ENCODE measurements at places on chromosomes 7 and 10.

GRCh38 chr10:103967448-103968071, 620 bp downstream of the SLK start:
- peak; percentile 60 for DNase-seq

DNA sequence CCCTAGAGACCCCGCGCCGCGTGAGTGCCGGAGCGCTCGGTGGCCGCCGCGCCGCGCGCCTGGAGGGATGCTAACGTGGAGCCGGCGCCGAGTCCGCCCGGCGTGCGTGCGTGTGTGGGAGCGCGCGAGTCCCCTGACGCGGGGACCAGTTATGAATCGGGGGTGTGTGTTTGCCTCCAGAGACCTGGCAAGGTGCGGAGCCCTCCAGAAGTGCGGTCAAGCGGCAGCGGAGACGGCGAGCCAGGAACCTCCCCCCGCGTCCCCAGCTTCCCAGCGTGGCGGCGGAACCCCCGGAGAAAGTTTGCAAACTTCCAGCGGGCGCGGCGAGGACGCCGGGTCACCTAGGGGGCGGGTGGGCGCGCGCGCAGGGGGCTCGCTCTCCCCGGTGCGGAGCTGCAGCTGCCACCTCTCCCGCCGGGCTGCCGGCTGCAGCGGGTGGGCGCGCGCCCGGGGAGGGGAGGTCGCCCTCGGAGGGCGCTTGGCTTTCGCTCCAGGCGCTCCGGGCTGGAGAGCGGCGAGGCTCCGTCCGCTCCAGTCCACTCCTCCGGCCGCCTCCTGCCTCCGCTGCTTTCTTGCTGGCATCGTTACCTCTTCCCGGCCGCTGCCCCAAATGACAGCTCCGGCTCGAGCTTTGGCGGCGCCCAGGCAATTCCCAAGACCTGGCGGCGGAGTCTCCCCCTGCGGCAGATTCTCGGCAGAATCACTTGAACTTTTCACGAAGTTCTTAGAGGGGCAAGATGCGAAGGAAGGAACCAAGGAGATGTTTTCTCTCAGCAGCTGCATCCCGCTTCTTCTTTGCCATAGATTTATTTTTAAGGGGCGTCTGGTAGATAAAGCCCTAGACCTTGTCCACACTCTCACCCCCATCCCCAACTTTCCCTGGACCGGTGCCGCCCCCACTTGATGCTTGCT, 2.3 kb upstream of the CREB5 start:
- no peak for DNase-seq

- no peak for DNase-seq
These were observed 16.2 kb upstream of the PRR15 start for GRCh38 chr7:29547421-29547820.

DNA sequence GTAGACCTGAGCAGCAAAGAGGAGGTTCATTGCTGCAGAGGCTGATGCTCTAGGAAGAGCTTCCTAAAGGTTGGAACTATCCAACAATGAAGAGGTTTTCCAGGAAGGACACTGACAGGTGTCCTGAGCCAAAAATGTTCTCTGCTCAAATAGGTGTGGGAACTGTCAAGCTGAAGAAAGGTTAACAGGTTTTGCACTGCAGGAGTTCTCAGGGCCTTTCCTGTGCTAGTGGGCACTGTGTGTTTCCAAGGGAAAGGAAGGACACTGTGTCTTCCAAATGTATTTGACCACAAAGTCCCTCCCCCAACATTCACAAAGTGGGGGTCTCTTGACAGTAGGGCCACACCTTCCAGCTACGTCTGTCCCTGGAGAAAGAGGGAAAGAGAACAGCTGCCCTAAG, 4.0 kb downstream of the ZCCHC24 start:
- DNase-seq = no peak

DNA sequence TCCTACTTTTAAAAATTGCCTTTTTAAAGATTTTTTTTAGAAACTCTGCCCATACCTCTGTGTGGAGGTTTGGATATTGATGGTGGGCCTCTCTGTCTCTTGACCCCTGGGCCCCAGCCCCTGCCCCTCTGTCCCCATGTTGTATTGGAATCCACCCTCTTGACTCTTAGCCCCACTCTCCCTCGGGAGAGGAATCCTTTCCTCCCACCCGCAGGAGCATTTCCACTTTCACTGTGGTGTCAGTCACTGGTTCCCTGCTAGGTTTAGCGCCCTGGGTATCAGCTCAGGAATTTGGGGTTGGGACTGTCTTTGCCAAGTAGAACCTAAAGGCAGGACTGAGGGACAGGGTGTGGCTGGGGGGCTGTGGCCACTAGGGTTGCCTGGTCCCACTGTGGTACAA, 10.1 kb downstream of the PFKFB3 start:
- no peak for DNase-seq

GRCh38 chr7:18693406-18693805, 197.9 kb downstream of the HDAC9 start:
- DNase-seq = peak; percentile 36

GRCh38 chr10:5530412-5530806, 5.6 kb downstream of the CALML3 start:
- DNase-seq = no peak

DNA sequence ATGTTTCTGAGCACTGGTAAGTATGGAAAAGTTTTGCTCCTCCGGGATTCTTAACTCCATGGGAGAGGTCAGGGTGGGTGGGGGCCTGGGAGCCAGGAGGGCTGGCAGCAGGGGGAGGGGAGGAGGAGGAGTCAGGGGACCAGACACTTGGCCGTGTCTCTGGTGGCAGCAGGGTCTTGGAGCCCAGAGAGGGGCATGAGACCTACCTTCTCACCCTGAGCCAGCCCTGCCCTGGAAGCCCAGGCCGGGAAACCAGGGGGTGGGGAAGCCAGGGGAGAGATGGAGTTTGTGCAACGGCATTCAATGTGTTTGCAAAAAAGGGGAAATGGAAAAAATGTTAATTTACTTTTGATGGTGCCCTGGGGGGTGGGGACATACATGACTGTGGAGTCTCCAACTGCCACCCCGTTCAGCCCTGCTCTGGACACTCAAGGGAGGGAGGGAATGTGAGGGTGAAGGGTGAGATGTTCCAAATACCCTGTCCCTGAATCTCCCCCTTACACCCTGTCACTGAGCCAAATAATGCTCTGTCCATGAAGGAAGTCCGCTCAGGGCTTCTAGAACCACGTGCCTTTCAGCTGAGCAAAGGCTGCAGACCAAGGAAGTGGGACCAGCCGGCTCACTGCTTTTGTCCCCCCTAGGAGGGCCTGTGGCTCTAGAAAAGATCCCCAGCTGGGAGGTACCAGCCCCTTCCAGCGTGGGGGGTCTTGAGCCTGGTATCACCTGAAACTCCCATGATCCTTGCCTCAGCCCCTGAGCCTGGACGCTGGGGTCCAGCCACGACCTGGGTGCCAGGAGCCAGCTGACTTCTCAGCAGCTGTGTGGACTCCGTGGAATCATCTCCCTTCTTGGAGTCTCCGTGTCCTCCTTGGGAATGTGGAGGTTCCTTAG, 48.3 kb downstream of the TMEM270 start:
- peak; percentile 67 for DNase-seq

- DNase-seq = no peak
These were observed 67.6 kb upstream of the ADAM12 start for GRCh38 chr10:126455766-126456405.

DNA sequence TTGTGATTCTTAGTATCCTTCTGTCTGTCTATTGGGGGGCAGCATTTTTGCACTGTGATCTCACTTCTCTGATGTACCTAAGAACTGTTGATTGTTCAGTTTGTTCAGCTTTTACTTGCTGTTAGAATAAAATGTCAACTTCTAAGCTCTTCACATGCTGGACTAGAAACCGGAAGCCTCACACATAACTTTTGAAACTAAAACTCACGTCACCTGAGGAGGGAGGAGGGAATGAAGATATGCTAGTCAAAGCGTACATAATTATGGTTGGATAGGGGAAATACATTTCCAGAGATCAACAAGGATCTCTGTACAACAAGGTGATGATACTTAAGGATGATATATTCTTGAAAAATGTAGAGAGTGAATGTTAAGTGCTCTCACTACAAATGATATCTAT, 609.7 kb downstream of the INHBA start:
- DNase-seq = no peak

GRCh38 chr10:95039281-95039680, 30.0 kb downstream of the CYP2C8 start:
- DNase-seq = no peak

- no peak for DNase-seq
These were observed at the start of gene C1QL3 for GRCh38 chr10:16521311-16522016. C1QL3 (minus strand) TSS chr10:16521879; CDS start chr10:16521065, 814 bp downstream.

DNA sequence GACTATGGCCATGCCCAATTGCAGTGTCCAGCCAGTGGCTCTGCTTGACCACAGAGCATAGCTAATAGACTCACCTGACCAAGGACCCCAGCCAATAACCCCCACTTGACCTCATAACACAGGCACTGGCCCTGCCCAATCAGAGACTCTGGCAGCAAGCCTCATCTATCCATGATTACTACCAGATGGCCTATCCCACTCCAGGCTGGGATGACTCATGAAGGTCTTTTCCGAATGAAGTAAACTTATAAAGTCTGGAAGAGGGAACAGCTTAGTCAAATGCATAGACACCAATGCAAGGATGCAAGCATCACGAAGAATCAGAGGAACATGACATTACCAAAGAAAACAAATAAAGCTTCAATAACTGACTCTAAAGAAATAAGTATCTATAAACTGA, 141.4 kb downstream of the TMEM168 start:
- no peak for DNase-seq

DNA sequence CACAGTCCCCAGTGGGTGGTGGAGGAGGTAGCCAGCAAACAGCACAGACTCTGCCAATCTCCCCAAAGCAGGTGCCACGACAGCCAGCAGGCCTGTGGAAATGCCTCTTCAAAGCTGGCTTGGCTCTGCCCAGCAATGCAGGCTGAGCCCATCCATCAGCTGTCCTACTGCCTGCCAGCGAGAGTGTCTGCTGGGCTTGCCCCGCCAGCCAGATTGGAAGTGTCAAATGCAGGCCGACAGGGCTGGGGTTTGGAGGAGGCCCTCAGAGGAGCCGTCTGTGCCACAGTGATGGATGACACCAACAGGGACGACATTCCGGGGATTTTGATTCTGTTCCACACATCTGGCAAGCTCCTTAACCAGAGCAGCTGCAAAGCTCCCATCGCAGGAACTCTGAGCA, 16.7 kb downstream of the HABP2 start:
- no peak for DNase-seq

GRCh38 chr7:134502463-134503371, 24.6 kb upstream of the AKR1B10 start:
- DNase-seq = peak; percentile 44

- DNase-seq = no peak
These were observed 255.9 kb downstream of the KCNMA1 start for GRCh38 chr10:77381750-77382149.

GRCh38 chr10:123614888-123615287, 51.3 kb upstream of the GPR26 start:
- DNase-seq = peak; percentile 12

- DNase-seq = no peak
These were observed 310.9 kb upstream of the NRG3 start for GRCh38 chr10:81564143-81564542.

GRCh38 chr7:112630565-112630964, 149.8 kb downstream of the LSMEM1 start:
- no peak for DNase-seq

GRCh38 chr7:12759151-12759550, 71.7 kb downstream of the ARL4A start:
- no peak for DNase-seq

- no peak for DNase-seq
These were observed 13.2 kb downstream of the HDAC9 start for GRCh38 chr7:18508443-18509427.

- no peak for DNase-seq
These were observed 18.5 kb downstream of the SEPHS1 start for GRCh38 chr10:13329565-13329964.

DNA sequence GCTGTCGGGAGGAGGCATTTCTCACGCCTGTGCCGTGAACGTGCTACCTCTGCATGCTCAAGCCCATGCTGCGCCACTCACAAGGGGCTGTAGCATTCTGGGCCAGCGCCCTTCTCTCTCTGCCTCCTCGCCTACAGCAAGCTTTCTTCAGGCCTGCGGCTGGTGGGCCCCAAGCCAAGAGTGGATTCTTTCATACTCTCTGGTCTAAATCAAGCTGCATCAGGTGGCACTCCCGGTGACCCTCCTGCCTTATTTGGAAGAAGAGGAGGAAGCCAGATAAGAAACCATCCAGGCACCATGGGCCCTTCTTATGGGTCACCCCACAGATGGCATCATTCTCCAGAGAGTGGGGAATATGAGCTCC, 86.7 kb upstream of the DUSP5 start:
- no peak for DNase-seq

- DNase-seq = peak; percentile 57
These were observed 16.0 kb downstream of the CCDC71L start for GRCh38 chr7:106644999-106645398.

GRCh38 chr7:104862719-104863118, 151.3 kb upstream of the KMT2E start:
- no peak for DNase-seq

DNA sequence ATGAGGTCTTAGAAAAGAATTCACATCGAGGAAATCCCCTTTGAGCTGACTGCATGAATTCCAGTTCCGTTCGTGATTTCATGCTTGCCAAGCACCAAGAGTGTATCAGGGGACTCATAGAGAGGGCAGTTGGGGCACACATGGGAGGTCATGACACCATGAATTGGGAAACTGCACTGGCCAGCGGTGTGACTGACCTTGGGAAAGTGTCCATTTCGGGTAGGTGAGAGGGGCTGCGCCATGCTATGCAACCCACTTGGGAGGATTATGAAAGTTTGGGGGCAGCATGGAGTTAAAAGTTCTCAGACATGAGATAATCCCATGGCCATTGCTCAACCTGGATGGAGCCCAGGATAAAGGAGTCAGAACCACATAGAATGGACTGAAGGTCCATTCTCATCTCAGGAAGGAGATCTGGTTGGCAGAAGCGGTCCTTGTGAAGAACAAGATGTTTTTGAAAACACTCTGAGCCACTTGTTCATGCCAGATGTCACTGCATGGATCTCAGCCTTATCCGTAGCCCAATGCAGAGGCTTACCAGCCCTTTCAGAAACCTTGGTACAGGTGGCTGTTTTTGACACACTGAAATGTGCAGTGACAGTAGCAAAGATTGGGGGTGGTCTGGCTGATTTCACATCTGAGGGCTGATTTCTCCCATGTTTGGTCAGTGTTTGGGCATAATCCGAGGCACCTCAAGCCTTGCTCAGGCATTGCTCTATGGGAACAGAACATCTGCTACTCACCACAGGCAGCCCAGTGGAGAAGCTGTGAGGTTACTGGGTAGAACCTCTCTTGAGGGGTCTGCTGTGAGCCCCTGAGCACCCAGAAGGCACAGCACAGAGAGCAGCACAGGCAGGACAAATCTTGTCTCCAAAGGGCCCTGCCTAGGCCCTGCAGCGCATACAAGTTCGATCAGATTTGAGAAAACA, 252.3 kb downstream of the CXCL12 start:
- DNase-seq = no peak

DNA sequence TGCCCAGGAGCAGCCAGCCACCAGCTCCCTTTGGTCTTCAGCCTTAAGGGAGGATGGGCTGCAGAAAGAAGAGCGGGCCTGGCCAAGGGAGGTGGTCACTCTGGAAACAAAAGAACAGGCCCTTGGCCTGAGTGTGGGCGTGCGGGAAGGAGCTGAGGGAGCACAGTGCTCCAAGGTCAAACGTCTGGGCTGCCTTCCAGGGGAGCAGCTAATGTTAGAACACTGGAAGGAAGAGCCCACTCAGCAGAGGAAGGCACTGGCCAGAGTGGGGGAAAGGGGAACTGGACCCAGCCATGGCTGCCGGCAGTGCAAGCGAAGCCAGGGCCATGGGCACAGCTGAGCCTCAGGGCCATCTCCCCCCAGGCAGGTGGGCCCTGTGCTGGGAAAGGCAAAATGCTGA, 42.7 kb downstream of the FAM53B start:
- peak; percentile 89 for DNase-seq

- no peak for DNase-seq
These were observed 1134.0 kb upstream of the LRRN3 start for GRCh38 chr7:109956916-109957315.
